ENCODE measurements at places on chromosomes 5 and 9.

DNA sequence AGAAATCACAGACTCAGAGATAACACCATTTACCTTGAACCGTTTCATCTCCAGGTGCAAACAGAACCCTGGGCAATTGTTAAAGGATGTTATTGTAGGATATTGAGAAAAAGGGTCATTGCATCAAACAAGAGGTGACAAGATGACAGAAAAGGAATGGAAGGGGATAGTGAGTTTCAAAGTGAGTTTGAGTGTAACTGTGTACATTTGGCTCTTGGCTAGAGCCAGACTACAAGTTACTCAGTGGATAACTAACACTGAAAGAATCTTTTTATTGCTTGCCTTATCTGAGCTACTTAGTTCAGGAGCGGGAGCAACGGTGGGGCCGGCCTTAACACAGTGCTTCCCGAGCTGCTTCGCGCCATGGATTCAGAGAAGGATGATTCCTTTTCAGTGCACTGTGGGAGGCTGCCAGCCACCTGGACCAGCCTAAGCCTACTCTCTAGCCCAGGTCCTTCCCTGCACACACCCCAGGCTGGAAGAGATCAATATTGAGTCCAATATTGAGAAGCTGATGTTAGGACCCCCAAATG lies 193.4 kb downstream of the ATPSCKMT start:
- DNase-seq: no peak

DNA sequence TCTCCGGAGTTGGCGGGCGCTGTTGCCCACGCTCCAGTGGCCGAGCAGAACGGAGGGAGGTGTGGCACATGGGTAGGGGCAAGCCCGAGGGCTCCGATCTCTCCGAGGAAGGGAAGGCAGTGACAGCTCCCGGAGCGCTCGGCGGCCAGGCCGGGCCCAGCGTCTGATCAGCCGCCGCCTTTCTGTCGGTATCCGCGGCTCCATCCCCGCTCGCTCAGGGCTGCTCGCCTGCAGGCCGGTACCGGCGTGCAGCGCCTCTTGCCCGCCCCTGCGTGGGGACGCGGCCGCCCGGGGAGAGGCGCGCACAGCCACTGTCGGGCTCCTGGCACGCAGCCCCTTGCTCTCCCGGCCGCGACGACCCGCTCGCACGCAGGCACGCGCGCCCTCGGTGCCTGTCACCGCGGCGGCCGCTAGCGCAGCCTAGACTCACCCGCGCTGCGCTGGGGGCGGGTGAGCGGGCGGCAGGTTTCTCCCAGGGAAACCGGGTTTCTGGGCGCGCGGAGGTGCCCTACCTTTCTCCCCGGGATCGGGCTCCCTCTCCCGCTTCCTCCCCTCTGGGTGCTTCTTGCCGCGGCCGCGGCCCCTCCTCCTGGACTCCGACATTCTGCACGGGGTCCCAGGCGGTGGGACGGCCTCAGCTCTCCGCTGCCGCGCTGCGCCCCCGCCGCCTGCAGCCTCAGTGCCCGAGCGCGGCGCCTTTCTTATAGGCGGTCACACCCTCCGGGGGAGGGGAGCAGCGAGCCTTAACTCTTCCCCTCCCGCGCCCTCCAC lies 108.4 kb downstream of the PSD2 start:
- DNase-seq: no peak

DNA sequence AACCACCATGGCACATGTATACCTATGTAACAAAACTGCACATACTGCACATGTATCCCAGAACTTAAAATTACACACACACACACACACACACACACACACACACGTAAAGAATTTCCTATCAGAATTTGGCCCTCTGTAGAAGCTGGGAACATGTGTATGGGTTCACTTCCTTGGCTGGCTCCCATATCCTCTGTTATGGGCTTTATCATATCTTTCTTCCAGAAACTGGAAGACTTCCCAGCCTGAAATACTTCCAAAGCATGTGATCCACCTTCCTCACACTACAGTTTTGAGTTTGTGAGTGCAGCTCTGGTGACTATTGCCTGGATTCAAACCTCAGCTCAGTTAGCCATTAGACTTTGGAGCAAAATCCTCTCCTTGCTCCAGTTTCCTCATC lies 78.6 kb upstream of the GDNF start:
- DNase-seq: no peak

DNA sequence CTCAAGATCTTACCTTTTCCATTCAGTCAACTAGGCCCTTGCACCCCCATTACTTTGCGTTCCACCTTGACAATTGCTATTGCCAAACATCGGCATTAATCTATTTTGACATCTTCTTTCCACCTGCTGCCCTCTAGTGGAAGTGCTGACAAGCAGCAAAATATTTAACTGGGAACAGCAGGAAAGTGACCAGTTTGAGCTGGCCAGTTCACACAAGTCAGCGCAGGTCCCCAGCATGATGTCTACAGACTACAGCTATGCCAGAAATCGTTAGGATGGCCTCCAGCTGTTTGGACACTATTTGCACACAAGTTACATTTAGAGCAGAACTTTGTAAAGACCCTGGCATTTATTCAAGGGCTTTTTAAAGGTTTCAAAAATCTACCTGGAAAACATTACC lies 160.1 kb downstream of the GHR start:
- DNase-seq: peak; percentile 60

DNA sequence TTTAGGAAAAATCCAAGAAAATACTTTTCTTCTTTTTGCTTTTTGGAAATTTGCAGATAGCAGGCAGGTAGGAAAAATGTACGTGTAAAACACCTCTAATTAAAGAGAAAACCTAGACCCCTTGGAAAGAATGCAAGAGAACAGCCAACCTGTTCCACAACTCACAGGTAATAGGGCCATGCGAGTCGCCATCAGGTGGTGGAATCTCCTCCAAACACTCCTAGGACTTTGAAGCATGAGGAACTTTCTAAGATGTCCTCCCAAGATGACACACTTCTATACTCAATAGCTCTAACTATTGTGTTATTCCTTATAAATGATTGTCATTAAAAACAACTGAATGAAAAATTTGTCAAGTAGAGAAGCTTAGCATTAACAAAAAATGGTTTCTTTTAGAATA lies 174.0 kb downstream of the TMC1 start:
- DNase-seq: no peak

DNA sequence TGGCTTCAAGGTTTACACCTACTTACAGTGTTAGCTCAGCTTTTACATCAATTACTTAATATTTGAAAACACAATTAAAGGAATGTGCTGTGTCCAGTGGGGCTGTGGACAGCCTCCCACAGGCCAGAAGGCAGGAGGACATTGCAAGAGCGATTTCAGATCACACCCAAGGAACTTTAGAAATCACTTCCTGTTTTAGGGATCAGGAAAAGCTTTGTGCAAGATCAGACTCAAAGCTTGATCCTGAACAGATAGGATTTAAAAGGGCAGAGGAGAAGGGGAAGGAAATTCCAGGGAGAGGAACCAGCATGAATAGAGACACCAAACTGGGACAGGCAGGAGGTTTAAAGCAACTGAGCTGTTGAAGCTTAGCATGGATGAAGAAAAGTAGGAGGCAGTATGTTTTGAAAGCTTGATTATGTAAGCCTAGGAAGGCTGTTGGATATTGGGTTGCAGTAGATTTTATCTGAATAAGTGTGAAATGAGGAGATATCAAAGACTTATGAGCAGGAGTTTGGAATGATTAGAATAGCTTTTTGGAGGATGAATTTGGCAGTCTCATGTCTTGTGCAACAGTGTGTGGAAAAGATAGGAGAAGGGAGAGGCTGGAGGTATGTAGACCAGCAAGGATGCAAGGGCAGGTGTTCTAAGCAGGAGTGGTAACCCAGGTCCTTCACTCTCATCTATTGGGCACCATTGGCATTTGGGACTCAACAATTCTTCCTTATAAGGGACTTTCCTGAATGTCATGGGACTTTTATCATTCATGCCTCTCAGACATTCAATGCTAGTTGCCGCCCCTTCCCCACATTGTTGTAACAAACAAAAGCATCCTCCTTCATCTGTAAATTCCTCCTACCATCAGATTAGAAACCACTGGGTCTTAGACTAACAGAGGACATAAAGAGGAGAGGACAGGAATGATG lies 123.5 kb downstream of the TARS1 start:
- DNase-seq: no peak

GRCh38 chr9:34579104-34579807 lies 10.3 kb downstream of the CNTFR start:
- DNase-seq: no peak

- peak; percentile 97 for DNase-seq
Measured at GRCh38 chr5:84487963-84488362, 103.3 kb upstream of the EDIL3 start.

DNA sequence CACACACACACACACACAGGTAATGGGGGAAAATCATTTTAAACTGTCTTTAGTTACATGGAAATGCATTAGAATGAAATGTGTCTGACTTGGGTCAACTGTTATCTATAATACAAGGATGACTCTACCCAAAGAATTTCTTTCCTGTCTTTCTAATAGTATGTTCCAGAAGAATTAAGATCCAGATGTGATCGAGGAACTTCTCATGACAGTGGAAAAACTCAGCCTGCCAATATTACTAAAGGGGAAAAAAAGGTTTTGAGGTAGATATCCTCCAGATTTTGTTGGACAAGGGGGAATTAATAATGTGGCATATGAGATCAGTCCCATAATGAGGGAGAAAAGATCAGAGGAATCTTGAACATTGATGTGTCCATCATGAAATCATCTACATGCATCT lies 190.6 kb upstream of the MAP3K1 start:
- no peak for DNase-seq

- no peak for DNase-seq
Measured at GRCh38 chr5:1796371-1797102, 3.1 kb downstream of the MRPL36 start.

- DNase-seq: no peak
Measured at GRCh38 chr5:178389026-178389729, 156.6 kb upstream of the PHYKPL start.

GRCh38 chr9:136995772-136996311 lies 526 bp downstream of the CLIC3 start:
- no peak for DNase-seq

DNA sequence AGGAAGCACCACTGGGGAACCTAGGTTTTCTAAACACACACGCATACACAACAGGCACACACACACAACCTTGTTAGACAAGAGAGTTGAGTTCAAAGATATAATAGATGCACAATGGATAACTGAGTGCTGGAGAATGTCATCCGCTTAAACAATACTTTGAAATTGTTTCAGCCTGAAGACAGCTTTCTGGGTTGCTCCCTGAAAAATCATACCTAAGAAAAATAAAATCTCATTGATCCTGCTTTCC lies 126.1 kb downstream of the TMEM161B start:
- no peak for DNase-seq

DNA sequence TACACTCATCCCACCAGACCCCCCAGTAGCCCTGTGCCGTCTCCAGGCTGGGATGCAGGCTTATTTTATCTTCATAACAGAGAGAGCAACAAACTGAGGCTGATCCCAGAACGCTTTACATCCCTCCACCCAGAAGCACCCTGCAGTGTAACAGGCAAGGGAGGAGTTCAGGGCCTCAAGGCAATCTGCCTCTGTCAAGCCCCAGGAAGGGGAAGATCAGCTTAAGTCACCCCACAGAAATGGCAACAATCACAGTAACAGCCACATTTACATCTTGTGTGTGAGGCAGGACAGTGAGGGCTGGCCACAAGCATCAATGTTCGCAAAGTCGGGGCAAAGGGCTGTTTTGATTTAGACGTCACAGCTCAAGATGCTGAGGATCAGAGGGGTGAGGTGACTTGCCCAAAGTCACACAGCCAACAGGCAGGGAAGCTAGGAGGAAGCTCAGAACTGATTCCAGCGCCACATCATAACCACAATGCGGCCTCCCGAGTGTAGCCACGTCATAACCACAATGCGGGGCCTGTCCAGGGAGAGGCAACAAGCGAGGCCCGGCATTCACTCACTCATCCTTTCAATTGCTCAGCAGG lies 14.4 kb downstream of the STK10 start:
- peak; percentile 93 for DNase-seq

DNA sequence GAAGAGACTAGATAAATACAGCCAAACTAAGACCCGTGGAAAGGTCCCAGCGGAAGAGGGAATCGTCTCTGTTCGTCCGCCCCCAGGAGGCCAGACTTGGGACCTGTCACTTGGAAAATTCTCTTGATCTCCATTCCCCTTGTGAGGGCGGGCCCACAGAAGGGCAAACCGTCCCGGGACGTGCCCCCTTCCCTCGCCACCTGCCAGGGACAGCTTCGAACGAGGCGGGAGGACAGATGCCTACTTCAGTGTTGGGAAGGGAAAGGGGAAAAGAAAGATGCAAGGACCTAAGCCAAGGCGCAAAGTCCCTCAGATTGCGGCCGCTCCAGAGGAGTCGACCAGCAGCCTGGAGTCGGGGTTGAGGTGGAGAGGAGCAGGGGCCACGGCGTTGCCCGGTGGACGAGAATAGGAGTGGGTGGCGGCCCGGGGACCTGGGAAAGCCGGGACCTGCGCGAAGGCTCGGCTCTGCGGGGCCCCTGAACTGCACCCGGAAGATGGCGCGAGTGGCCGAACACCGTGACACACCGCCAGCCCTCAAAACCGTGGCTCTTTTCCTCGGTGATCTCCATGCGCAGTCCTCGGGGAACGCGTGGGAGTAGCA lies 4.4 kb upstream of the EBF1 start:
- peak; percentile 53 for DNase-seq

GRCh38 chr9:114004221-114004716 lies 73.8 kb downstream of the AMBP start:
- peak; percentile 43 for DNase-seq

DNA sequence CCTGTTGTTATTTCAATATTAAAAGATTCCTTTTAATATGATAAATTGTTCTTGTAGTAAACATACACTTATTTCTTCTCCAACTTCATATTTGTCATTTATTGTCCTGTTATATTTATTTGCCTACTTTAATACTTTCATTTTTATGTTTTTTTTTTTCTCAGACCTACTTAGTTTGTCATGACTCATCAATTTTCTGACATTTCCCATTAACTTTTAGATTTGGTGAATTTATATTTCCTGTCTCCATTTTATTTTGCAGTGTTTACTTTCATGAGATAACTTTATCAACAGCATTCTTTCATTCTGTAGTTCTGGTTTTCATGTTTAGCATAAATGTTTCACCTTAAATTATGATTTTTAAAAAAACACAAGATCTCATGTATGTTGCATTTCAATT lies 788.7 kb downstream of the EFNA5 start:
- DNase-seq: no peak

DNA sequence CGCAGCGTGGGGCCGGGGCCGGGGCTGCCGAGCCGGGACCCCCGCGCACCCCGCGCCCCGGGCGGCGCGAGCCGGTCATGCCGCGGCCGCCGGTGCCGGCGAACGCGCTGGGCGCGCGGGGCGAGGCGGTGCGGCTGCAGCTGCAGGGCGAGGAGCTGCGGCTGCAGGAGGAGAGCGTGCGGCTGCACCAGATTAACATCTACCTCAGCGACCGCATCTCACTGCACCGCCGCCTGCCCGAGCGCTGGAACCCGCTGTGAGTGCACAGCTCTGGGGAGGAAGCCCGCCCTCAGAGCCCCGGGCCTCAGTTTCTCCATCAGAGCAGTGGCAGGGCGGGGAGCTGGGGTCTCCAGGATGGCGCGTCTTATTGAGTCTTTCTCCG lies 335 bp downstream of the GALNT12 start:
- DNase-seq: no peak

DNA sequence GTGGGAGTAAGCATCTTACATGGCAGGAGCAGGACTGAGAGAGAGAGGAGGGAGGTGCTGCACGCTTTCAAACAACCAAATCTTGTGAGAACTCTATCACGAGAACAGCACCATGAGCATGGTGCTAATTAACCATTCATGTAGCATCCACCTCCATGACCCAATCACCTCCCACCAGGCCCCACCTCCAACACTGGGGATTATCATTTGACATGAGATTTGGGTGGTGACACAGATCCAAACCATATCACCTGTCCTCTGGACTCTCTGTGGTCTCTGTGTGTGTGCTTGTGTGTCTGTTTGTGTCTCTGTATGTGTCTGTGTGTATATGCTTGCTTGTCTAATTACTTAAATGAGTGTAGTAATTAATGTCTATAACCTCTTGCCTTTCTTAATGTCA lies 31.1 kb downstream of the SEC61B start:
- no peak for DNase-seq
